ENCODE measurements at places on chromosomes 13 and 19.

DNA sequence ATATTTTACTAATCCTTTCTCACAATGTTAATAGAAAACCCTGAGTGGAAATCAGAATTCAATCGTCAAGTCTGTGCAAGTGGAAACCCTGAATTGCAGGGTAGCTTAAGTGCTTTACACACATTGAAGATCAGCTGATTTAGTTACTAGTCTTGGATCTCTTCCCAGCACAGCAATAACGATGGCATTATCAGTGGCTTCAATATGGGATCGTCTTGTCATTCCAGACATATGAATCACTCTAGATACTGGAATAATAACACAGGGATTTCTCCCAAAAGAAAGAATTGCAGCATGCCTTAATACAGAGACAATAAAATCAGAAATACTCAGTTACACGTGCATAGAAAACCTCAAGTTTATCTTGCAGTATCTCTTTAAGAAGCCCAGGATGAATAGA, 12.6 kb upstream of the METTL21C start:
- peak; percentile 89 for ATAC-seq

- no peak for ATAC-seq
These were observed 7.8 kb downstream of the ACTN4 start for GRCh38 chr19:38655148-38655824.

GRCh38 chr13:114134944-114135610, 2.7 kb upstream of the RASA3 start:
- ATAC-seq, result no peak

DNA sequence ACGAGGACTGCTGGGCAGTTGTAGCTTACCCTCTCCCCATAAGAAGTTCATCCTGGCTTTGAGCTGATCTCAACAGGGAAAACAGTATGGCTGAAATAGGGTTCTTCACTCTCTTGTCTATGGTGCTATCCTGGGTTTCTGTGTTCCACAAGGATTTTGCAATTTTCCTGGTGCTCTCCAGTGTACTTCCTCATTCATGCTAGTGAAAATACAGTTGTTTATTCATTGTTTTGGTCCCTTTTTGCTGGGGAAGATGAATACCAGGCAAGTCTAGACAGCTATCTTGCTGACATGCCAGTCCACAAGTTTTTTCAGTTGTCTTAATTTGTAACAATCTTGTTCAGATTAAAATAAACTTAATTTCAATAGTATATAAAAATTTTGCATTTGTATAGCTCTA, 306.5 kb downstream of the DLEU7 start:
- ATAC-seq, result no peak

- peak; percentile 1 for ATAC-seq
These were observed 2.0 kb upstream of the CCDC97 start for GRCh38 chr19:41307954-41308449.

Measured in SK-N-SH treated with all-trans-retinoic acid at 6 μM for 48 hours (cell line).